ENCODE measurements at places on chromosomes 11 and 22.
A peak's percentile ranks its signal among the peaks of the same experiment; 100 is the strongest.

GRCh38 chr11:36265793-36266628, 23.2 kb downstream of the COMMD9 start:
- DNase-seq, result no peak

- DNase-seq, result no peak
These were observed 23.9 kb upstream of the NNMT start for GRCh38 chr11:114272311-114272710.

DNA sequence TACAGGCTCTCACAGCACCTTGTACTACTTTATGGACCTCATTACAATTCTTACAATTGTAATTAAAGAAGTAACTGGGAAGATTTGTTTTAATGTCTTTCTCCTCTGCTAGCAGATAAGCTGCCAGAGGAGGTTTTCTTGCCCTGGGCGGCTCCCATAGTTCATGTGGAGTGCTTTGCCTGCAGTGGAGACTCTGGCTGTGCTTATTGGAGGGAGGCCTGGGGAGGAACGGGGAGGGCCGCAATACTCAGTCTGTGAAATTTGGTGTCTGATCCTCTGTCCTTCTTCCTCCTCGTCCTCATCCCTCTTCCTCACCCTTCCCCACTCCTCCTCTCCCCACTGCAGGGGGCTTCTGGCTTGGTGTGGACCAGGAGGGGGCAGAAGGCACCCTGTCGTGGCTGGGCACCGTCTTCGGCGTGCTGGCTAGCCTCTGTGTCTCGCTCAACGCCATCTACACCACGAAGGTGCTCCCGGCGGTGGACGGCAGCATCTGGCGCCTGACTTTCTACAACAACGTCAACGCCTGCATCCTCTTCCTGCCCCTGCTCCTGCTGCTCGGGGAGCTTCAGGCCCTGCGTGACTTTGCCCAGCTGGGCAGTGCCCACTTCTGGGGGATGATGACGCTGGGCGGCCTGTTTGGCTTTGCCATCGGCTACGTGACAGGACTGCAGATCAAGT, 5.6 kb downstream of the SLC35C1 start:
- no peak for DNase-seq

DNA sequence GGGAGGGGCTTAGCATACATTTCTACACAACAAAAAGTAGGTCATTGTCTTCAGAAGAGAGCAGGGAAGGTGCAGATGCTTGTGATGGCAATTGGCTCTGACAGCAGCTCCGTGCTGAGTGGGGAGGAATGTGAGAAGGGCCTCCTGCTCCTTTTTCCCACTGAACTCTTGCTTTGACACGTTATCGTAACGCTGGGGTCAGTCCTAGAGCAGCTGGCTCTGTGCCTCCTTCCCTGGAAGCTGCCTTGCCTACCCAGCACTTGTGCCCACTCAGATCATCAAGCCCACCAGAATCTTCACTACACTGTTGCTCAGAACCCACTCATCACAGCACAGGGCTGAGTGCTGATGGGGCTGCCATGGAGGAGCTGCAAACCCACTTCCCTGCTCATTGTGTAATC, 14.9 kb upstream of the NAV2 start:
- DNase-seq, result no peak

- no peak for DNase-seq
These were observed 10.4 kb upstream of the TSKU start for GRCh38 chr11:76772783-76773106.

GRCh38 chr22:46405901-46406300, 70.4 kb downstream of the TRMU start:
- no peak for DNase-seq

- DNase-seq, result no peak
These were observed 38.9 kb downstream of the CTTN start for GRCh38 chr11:70437111-70437784.

DNA sequence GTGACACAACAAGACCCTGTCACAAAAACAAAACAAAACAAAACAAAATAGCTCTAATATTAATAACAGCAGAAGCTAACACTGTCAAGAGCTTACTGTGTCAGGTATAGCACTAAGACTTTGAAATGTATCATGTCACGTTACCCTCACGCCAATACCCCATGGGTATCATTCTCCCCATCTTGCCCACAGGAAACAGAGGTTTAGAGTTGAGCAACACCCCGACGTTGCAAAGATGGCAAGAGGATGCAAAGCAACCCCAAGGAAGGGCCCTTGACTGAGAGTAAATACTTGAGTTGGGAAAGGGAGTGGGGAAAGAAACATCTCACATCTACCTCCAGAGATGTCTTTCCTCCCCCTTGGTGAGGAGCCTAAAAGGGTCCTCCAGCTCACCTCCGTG, 366.8 kb downstream of the LARGE1 start:
- DNase-seq, result no peak

DNA sequence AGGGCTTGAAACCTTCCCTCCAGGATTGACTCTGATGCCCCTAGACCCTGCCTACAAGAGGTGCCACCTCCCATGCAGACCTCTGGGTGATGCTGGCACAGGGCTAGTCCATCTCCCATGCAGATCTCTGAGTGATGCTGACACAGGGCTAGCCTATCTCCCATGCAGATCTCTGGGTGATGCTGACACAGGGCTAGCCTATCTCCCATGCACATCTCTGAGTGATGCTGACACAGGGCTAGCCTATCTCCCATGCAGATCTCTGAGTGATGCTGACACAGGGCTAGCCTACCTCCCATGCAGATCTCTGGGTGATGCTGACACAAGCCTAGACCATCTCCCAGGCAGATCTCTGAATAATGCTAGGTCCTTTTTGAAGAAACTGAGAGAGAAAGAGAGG, 321.7 kb downstream of the NTM start:
- DNase-seq, result no peak

- no peak for DNase-seq
These were observed 45.0 kb downstream of the CBL start for GRCh38 chr11:119251114-119251513.

DNA sequence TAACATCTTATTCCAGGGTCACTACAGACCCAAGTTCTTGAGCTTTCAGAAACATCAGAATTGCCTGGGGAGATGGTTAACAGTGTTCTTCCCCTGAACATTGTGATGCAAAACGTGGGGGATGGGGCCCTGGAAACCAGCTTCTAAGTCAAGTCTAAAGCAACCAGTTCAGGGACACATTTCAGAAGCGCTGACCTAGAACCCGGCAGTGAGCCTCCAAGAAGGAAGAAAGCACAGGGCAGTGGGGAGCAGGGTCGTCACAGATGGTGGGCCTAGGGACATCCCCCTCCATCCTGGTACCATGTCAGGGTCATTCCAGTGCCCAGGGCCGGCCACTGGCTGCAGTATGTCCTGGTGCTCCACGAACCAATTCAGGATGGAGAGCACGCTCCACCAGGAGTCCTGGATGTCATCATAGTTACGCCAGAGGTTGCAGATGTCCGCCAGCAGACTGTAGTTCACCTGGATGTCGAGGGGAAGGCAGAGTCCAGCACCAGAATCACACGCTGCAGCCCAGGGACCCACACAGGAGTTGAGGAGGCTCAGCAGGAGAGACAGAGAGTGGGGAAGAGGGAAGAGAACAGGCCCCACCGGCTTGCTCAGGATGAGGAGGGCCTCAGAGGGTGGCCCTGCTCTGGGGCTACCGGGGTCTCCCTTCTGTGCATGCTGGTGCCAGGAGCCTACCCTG, 5.0 kb downstream of the NAGA start:
- no peak for DNase-seq

DNA sequence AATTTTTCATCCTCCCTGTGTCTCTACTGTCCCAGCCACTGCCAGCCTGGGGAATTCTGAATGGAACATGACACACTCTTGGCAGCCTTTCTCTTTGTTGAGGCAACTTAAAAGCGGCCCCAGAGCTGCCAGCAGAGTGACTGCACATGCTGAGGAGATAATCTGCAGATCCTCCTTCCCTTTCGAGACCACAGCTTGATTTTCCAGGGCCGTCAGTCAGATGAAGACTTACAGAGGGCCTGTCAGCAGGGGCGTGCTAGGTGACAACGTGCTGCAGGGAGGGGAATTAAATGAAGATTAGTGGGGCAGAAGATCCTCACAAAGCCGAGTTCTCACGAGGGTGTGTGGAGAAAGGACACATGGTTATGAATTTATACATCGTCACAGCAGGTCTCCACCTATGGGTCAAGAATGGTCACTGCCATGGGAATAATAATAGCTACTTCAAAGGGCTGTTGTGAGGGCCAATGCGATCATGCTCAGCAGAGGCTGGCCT, 193.5 kb upstream of the PITPNB start:
- DNase-seq, result no peak

- DNase-seq, result no peak
These were observed 33.2 kb downstream of the HIKESHI start for GRCh38 chr11:86335131-86335767.

DNA sequence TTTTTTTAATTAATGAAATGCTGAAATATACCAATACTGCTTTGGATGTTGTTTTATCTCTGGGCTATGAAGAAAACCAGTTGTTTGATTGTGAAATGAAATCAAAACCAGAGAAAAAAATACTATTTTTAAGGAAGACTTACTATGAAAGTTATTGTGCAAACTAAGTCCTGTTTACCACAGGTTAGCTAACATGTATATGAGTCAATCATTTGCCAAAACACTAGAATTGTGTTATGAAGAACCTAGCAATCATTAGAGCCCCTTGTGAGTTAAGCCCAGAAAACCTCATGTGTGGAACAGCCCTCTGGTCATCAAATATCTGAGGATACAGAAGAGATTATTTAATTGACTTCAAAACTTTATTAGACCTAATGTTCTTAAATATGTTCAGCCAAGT, 83.7 kb downstream of the FAT3 start:
- no peak for DNase-seq

DNA sequence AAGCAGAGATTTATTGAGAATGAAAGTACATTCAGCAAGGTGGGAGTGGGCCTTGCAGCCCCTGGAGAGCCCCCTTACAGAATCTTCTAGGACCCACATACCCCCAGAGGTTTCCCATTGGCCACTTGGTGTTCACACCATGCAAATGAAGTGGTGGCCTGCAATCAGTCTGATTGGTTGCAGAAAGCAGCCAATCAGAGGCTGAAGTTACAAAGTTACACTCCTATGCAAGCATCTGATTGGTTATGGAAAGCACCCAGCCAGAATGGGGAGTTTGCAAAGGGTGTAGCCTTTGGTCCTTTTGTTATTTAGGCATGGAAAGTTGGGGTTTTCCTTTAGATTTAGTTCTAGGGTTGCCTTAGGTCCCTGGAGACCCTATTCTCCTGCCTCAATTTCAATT, 34.9 kb downstream of the UVRAG start:
- no peak for DNase-seq

GRCh38 chr22:35489239-35489638, 51.4 kb upstream of the RASD2 start:
- no peak for DNase-seq

- no peak for DNase-seq
These were observed 36.7 kb downstream of the SPATA19 start for GRCh38 chr11:133808393-133809140.

- no peak for DNase-seq
These were observed 22.4 kb downstream of the CAPN1 start for GRCh38 chr11:65204143-65204542.

DNA sequence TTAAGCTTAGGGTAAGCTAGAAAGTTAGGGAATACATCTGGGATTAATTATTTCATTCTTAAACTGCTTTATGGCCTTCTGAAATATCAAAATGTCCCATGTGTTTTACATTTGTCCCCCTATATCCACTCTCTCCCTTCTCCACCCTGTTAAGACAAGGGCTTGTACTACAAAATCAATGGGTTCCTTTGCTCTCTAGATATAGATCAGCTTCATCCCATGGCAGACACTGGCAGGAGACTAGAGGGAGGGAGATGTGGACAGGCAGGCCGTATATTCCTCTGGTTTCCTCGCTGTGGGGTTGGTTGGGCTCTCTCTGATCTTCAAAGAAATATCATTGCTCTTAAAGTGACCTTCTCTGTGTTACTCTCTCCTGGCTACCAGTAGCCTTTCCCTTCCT, 1281.0 kb downstream of the LRRC4C start:
- no peak for DNase-seq

GRCh38 chr11:13776134-13776815, 107.8 kb downstream of the FAR1 start:
- DNase-seq, result no peak

DNA sequence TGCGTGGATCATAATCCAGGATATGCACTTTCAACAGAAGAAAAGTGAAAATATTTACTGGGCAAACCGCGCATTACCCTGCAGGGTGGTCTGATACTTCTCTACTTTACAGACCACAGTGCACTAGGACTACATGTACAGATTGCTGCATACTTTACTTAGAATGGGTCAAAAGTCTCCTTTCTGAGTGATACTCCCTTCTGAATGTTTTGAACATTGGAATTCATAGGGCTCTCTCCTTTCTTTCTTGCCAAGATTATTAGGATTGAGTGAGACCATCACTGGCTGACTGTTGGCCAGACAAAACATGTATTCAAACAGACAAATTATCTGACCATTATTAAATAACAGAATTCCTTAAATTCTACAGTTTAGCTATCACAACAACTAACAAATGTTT, 6.6 kb upstream of the FIBIN start:
- DNase-seq, result no peak

DNA sequence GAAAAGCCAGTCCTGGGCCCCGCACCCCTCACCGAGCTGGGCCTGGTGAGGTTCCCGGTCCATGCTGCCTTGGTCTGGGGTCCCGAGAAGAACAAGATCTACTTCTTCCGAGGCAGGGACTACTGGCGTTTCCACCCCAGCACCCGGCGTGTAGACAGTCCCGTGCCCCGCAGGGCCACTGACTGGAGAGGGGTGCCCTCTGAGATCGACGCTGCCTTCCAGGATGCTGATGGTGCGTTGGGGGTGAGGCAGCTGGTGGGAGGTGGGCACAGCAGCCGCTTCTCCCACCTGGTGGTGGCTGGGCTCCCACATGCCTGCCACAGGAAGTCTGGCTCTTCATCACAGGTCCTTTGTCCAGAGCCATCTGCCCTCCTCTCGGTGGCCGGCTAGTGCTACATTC, 4.5 kb upstream of the SMARCB1 start:
- no peak for DNase-seq

GRCh38 chr22:47164514-47165337, 402.3 kb downstream of the TBC1D22A start:
- DNase-seq, result no peak

GRCh38 chr11:86671531-86672006, 847 bp downstream of the ME3 start:
- DNase-seq, result peak; percentile 4

All from stimulated activated CD4-positive, alpha-beta T cell treated with anti-CD3 and anti-CD28 coated beads, Interleukin-15, amount 100 ng/mL, for 1 hour (primary cell).